Heart right ventricle (tissue), 16 donors: ENCODE measurements at places on chromosomes 1 and 21.

DNA sequence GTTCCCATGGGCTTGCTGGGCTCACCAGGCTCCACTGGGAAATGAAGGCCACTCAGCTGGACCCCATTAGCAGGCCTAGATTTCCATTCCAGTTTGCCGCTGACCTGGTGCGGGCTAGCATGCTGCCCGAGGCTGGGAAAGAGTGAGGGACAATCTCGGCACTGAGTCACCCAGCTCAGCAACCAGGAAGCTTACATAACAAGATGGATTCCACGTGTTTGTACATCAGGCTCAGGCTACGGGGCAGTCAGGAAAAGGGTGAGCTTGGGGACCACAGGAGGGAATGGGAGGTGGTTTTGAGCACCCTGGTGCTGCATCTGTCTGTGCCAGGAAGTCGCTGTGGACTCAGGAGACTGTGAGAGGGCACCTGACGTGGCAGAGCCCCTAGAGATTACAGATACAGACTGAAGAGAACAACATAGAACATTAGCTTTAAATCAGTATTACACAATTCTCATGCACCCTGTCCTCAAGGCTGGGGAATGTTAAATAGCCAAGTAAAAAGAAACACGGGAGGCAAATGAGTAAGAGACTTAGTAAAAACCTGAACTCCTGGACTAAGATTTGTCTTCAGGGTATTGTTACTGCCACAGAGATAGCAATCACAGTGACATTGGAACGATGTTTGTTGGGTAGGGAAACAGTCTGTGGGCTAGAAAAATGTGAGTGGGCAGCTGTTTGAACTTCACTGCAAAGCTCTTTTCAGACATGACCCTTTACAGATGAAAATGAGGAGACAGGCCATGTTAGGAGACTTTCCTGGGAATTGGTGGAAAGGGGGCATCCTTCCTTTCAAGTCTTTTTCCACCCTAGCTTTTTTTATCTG, 51.1 kb downstream of the GLUL start:
- no peaks in the 10 kb centered on the region for H3K36me3 ChIP-seq
- H3K4me3 ChIP-seq = no peak overlapping the region
- H3K4me1 ChIP-seq = peaks cover 9% of the 10 kb centered on the region
- DNase-seq = no peak

GRCh38 chr1:78426408-78426807, 64.4 kb upstream of the PTGFR start:
- H3K4me3 ChIP-seq = no peak overlapping the region
- H3K4me1 ChIP-seq = no peaks in the 10 kb centered on the region

DNA sequence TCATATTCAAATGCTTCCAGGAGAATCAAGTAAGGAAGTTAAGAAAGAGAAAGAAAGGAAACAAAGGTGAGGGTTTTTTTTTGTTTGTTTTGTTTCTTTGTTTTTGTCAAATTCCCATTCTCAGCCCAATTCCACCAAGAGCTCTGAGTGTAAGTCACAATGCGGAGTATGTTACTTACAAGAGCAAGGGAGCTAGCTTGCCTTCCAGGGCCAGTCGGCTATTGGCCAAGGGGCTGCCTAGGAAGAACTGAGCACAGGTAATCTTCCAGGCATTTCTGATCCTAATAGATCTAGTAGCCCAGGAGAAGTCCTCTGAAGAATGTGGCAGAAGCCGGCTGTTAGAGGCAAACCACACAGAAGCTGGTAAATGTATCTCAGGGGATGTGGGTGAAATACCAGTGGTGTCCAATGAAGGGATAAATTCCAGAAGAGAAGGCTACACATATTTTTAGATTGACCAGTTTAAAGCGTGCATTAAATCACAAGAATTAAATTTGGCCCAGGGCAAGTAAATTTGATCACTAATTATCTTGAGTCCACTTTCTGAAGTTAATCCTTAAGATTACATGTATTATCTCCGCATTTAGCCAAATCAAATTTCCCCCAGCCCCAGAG, 239.6 kb upstream of the ADAMTS5 start:
- H3K36me3 ChIP-seq = no peaks in the 10 kb centered on the region
- no peak overlapping the region for H3K27ac ChIP-seq
- H3K4me3 ChIP-seq = no peak overlapping the region
- DNase-seq = no peak

GRCh38 chr1:20584890-20585289, 4.0 kb upstream of the CDA start:
- H3K4me3 ChIP-seq = no peak overlapping the region
- DNase-seq = no peak
- H3K4me1 ChIP-seq = peaks cover 12% of the 10 kb centered on the region
- H3K27ac ChIP-seq = no peak overlapping the region

GRCh38 chr1:14247666-14248065, 350.8 kb upstream of the KAZN start:
- no peaks in the 10 kb centered on the region for H3K36me3 ChIP-seq
- no peak overlapping the region for H3K4me3 ChIP-seq
- H3K27me3 ChIP-seq = no peaks in the 10 kb centered on the region
- DNase-seq = no peak
- H3K27ac ChIP-seq = no peak overlapping the region

- H3K36me3 ChIP-seq = no peaks in the 10 kb centered on the region
- H3K27ac ChIP-seq = no peak overlapping the region
- no peak overlapping the region for H3K4me3 ChIP-seq
Measured at GRCh38 chr1:198232940-198233675, 76.3 kb downstream of the NEK7 start.

- H3K4me1 ChIP-seq = peaks cover 15% of the 10 kb centered on the region
- H3K36me3 ChIP-seq = no peaks in the 10 kb centered on the region
- H3K27ac ChIP-seq = no peak overlapping the region
- DNase-seq = no peak
- no peak overlapping the region for H3K4me3 ChIP-seq
- no peaks in the 10 kb centered on the region for H3K27me3 ChIP-seq
Measured at GRCh38 chr1:115412286-115412685, 74.2 kb upstream of the NGF start.

DNA sequence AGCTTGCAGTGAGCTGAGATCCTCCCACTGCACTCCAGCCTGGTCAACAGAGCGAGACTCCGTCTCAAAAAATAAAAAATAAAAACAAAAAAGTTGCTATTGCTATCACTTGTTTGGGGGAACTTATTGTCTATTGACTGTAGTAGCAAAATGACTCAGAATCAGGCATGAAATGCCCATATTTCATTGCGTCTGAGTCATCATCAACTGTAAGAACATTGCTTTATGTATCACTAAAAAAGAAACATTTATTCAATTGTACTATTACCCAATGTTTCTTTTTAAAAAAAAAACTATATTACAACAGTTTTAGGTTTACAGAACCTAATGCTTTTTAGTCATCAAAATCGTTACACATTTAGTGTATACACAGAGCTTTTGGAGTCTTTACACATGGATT, 91.0 kb upstream of the FMN2 start:
- H3K4me1 ChIP-seq = no peaks in the 10 kb centered on the region
- H3K27me3 ChIP-seq = peaks cover 10% of the 10 kb centered on the region
- no peak overlapping the region for H3K27ac ChIP-seq
- H3K36me3 ChIP-seq = no peaks in the 10 kb centered on the region
- H3K4me3 ChIP-seq = no peak overlapping the region

- no peaks in the 10 kb centered on the region for H3K4me1 ChIP-seq
- no peak for DNase-seq
- no peak overlapping the region for H3K27ac ChIP-seq
- H3K36me3 ChIP-seq = no peaks in the 10 kb centered on the region
- H3K4me3 ChIP-seq = no peak overlapping the region
Measured at GRCh38 chr1:107787299-107787698, 177.7 kb downstream of the VAV3 start.

DNA sequence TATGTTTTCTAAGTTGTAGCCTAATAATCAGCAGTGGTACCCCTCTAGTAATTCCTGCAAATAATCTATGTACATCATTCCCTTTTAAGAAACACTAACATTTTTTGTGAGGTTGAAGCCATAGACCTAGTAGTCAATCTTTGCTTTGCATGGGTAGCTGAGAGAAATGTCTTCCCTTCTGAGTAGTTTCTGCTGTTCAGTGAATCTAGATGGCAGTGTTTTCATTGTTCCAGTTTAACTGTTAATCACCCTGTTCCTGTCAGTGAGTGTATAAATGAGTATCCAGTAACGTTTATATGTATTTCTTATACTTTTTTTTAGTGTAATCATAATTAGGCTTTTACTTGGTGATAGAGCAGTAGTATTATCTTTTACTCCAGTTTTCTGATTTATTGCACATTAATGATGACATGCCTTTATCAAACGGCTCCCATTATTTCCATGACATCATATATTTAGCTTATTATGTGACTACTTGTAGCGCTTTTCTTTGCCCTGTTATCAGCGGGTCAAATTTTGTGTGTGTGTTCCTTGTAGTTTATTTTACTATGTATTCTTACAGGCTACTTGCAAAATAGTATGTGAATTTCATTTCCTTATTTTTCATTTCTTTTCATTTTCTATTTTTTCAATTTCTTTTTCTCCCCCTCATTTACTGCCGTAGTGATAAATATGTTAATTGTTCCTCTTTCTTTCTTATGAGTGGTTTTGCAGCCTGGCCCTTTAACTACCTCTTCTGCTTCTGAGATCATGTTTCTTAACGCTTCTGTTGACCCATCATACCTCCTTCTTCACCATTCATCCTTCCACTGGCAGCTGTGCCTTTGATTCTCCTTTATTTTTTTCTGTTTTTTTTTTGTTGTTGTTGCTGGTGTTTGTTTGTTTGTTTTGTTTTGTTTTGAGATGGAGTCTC, 18.8 kb downstream of the CEP350 start:
- peaks cover 55% of the 10 kb centered on the region for H3K4me1 ChIP-seq
- no peaks in the 10 kb centered on the region for H3K36me3 ChIP-seq
- no peaks in the 10 kb centered on the region for H3K27me3 ChIP-seq
- no peak overlapping the region for H3K27ac ChIP-seq

DNA sequence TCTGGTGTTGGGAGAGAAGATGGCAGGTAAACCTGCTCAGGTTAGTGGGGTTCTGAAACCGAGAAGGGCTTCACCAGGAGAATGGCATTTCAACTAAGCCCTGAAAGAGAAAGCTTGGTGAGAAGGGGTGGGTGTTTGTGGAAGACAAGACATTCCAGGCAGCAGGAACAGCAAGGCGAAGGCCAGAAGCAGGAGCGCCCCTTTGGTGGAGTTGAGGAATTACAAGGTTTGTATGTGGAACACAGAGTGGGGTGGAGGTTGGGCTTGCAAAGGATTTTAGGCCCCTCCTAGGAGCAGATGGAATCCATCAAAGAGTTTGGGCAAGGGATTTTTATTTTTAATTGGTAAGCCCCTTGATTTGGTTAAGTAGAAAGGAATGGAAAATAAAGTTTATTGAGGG, 24.8 kb upstream of the ELOA start:
- H3K4me1 ChIP-seq = peaks cover 2% of the 10 kb centered on the region
- DNase-seq = no peak
- no peaks in the 10 kb centered on the region for H3K27me3 ChIP-seq

DNA sequence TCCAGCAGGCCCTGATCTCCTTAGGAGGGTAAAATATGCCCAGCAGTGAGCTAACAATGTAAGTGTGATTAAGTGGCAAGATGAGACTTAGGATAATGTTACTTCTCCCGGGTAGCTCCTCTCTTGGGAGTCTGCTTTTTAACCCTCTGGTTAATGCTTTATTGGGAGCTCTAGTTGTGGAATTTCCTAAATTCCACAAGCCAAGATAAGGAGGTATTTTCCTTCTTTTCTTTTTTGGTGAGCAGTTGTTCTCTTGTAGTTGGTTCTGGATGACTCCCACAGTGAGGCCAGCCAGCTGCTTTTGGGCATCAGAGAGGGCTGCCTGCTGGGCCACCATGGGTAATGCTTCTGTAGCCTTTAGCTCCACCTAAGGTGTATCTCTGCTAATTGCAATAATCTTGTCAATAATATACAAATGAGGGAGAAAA, 19.3 kb downstream of the C1orf52 start:
- H3K27ac ChIP-seq = no peak overlapping the region
- H3K4me3 ChIP-seq = no peak overlapping the region
- H3K27me3 ChIP-seq = no peaks in the 10 kb centered on the region
- no peaks in the 10 kb centered on the region for H3K36me3 ChIP-seq
- peak; percentile 17 for DNase-seq

- DNase-seq = no peak
- H3K36me3 ChIP-seq = no peaks in the 10 kb centered on the region
- H3K27me3 ChIP-seq = no peaks in the 10 kb centered on the region
- peak overlapping the region; percentile 58 for H3K4me3 ChIP-seq
- H3K27ac ChIP-seq = peak overlapping the region; percentile 98
Measured at GRCh38 chr1:45340816-45341466, 701 bp upstream of the MUTYH start.

DNA sequence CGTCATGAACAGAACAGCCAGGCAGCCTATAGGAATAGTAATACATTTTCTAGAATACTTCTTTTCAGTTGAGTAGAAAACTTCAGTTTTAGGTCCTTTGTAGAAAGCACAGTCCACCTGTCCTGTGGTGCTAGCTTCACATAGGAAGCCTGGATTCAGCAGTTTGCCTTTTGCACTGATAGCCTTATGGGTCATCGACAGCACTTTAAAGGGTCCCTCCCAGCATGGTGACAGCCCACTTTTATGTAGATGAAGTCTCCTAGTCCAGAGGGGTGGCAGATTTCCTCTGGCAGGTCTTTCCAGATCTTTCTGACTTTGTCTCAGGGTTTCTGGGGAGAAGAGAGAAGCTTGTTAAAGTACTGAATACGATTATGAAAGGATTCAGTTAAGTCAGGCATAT, 161.4 kb upstream of the TNR start:
- no peaks in the 10 kb centered on the region for H3K27me3 ChIP-seq
- no peaks in the 10 kb centered on the region for H3K36me3 ChIP-seq
- H3K4me3 ChIP-seq = no peak overlapping the region
- H3K27ac ChIP-seq = no peak overlapping the region

GRCh38 chr21:17536381-17536780, 23.5 kb downstream of the CXADR start:
- H3K27me3 ChIP-seq = no peaks in the 10 kb centered on the region
- DNase-seq = no peak
- peaks cover 5% of the 10 kb centered on the region for H3K4me1 ChIP-seq
- no peaks in the 10 kb centered on the region for H3K36me3 ChIP-seq
- H3K4me3 ChIP-seq = no peak overlapping the region

- H3K4me3 ChIP-seq = no peak overlapping the region
- no peak for DNase-seq
- no peaks in the 10 kb centered on the region for H3K36me3 ChIP-seq
- peaks cover 6% of the 10 kb centered on the region for H3K4me1 ChIP-seq
- no peaks in the 10 kb centered on the region for H3K27me3 ChIP-seq
Measured at GRCh38 chr1:183676586-183677189, 23.6 kb upstream of the APOBEC4 start.

DNA sequence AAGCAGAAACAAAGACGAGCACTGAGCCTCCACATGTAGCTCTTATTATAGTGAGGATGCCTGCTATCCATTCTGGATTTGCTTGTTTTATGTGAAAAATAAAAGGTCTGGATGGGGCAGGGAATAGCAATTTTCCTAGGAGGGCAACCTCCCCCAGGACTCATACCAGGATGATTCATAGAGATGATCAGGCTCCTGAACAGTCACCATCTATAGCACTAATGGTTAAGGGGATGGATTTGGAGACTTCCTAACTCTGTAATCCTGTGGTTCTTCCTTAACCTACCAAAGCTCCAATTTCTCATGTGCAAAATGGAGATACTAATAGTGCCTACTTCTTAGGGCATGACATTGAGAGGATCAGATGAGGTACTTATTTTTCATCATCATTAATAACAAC, 34.5 kb upstream of the CD58 start:
- DNase-seq = no peak
- H3K4me1 ChIP-seq = no peaks in the 10 kb centered on the region
- no peaks in the 10 kb centered on the region for H3K27me3 ChIP-seq
- H3K27ac ChIP-seq = no peak overlapping the region
- no peaks in the 10 kb centered on the region for H3K36me3 ChIP-seq
